ENCODE measurements at places on chromosomes 2 and 18.

GRCh38 chr2:16566701-16567100 is 98.9 kb downstream of the CYRIA start:
- no peak for DNase-seq

DNA sequence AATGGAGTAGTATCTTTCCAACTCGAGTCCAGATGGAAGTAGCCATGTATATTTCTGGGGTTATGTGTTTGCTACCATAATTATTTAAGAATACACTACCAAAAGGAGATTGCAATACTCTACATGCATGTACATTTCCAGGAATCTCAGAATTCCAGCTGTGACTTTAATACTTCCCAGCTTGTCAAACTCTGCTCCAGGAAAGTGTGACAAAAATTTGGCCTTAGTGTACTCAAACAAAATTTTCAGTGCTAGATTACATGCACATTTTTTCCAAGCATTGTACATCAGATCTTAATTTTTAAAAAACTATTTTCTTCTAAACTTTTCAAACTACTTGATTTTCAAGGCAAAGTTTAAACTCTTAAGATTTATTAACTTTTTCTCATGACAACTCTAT is 1791.6 kb downstream of the SUCLG1 start:
- DNase-seq, result no peak

- DNase-seq, result no peak
Measured at GRCh38 chr2:187274146-187274545, 173.9 kb downstream of the CALCRL start.

DNA sequence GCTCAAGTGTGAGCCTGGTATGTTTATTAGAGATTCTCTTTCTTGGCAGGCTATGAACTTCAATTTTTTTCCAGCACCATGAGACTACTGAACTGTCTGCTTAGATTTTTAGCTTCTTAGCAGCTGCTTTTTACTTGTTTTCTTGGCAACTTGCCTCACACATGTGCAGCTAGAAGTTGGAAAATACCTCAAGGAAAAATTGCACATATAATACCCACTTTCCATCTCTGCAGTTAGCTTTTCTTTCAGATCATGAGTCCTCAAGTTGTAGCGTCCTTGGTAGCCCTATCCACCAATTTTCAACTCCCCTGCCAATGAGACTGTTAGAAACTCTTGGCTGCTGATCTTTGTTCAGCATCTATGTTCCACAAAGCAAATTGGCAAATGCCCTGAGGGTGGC is 302.1 kb downstream of the HRH4 start:
- no peak for DNase-seq

- no peak for DNase-seq
Measured at GRCh38 chr2:29215739-29216608, 100.8 kb downstream of the CLIP4 start.

DNA sequence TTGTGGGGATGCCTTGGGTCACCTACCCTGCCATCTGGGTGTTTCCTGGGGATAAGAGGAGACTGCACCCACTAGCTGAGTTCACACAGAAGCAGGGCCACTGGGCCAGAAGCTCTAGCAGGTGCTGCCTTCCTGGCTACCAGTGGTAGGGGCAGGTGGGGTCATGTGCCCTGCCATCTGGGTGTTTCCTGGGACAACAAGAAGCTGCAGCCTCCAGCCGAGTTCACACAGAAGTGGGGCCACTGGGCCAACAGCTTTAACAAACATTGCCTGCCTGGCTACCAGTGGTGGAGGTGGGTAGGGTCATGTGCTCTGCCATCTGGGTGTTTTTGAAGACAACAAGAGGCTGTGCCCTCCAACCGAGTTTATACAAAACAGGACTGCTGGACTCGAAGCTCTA is 282.2 kb upstream of the SYT4 start:
- no peak for DNase-seq

GRCh38 chr18:30376515-30376914 is 666.0 kb downstream of the DSC3 start:
- no peak for DNase-seq

GRCh38 chr2:17083902-17084301 is 418.3 kb upstream of the CYRIA start:
- DNase-seq, result no peak

- no peak for DNase-seq
Measured at GRCh38 chr2:71610671-71611070, 157.3 kb downstream of the DYSF start.

DNA sequence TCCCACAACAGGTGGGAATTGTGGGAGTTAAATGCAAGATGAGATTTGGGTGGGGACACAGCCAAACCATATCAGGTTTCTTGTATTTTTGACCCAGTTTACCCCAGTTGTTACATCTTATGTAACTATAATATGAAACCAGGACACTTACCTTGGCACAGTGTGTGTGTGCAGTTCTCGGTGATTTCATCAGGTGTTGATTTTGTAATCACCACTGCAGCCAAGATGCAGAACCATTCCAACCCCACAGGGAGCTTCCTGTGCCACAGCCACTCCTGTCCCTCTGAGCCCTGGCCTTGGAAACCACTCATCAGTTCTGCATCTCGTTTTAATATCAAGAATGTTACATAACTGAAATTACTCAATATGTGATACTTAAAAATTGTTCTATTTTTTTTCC is 31.8 kb downstream of the ATP9B start:
- DNase-seq, result no peak

GRCh38 chr2:8625399-8626300 is 56.2 kb upstream of the ID2 start:
- no peak for DNase-seq

GRCh38 chr2:132593171-132593570 is 76.8 kb downstream of the LYPD1 start:
- DNase-seq, result no peak

- DNase-seq, result no peak
Measured at GRCh38 chr2:41768310-41768709, 279.5 kb upstream of the PKDCC start.

- DNase-seq, result no peak
Measured at GRCh38 chr2:235575904-235576303, 82.1 kb downstream of the AGAP1 start.

- no peak for DNase-seq
Measured at GRCh38 chr2:150767991-150768746, 280.7 kb upstream of the RND3 start.

DNA sequence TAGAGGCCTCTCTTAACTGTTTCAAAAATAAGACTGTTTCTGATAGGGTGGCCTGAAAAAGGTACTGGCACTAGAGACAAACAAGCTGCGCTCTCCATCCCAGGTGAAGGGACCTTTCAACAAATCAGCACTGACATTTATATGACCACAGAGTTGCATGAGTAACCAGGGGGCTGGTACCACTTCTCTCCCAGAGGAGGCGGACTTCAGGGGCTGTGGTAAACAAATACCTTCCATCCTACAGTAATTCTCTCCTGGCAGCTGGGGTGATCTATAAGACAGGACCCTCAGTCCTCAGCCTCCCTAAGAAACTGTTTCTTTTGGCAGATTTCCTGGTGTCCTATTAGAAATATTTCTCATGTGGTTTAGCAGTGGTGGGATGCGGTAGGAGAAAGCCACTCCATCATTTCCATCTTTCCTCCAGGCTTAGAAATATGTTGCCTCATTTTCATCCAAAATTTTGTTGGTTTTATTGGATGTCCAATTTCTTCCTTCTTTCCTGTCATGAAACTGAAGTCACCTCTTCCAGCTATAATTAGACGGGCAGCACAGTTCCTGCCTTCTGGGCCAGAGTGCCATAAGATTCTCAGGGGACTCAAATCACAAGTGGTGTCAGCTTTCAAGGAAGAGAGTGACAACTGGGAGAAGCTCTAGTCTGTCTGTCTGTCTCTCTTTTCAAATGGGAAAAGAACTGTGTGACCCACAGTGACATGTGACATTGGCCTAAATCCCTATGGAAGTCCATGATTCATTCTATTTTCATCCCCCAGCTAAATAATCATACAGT is 96.4 kb downstream of the CYRIA start:
- no peak for DNase-seq

- no peak for DNase-seq
Measured at GRCh38 chr18:36761186-36761698, 67.6 kb downstream of the TPGS2 start.

DNA sequence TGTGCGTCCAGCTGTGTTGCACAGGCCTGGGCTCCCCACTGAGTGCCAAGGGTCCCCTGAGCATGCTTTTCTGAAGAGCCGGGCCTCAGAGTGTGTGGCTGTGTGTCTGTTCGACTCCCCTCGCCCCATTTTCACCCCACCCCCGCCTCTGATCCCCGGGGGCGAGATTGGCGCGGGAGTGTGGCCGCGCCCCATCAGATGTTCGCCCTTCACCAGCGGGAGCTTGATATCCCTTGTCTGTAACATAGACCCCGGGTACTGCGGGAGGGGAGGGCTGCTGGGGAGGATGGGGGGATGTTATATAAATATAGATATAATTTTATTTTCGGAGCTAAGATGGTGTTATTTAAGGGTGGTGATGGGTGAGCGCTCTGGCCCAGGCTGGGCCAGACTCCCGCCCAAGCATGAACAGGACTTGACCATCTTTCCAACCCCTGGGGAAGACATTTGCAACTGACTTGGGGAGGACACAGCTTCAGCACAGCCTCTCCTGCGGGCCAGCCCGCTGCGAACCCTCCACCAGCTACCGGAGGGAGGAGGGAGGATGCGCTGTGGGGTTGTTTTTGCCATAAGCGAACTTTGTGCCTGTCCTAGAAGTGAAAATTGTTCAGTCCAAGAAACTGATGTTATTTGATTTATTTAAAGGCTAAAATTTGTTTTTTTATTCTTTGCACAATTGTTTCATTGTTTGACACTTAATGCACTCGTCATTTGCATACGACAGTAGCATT is 1.5 kb downstream of the RHOB start:
- no peak for DNase-seq

GRCh38 chr2:19178175-19178574 is 180.2 kb downstream of the OSR1 start:
- no peak for DNase-seq

DNA sequence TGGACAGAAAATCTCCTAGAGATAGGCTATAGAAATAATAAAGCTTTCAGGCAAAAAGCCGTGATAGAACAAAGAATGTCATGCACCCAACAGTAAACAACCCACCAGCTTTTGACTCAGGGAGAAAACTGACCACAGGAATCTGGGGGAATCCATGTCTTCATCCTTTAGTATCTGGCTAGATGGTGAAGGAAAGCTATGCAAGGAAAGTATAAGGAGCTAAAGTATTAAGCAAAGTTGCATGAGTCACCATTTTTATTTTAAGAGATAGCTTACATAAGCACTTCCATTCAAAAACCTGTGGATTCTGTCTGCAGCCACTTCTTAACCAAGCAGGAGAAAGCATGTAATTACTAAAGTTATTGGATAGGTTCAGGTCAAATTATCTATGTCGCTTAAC is 363.8 kb downstream of the LRP1B start:
- DNase-seq, result no peak

DNA sequence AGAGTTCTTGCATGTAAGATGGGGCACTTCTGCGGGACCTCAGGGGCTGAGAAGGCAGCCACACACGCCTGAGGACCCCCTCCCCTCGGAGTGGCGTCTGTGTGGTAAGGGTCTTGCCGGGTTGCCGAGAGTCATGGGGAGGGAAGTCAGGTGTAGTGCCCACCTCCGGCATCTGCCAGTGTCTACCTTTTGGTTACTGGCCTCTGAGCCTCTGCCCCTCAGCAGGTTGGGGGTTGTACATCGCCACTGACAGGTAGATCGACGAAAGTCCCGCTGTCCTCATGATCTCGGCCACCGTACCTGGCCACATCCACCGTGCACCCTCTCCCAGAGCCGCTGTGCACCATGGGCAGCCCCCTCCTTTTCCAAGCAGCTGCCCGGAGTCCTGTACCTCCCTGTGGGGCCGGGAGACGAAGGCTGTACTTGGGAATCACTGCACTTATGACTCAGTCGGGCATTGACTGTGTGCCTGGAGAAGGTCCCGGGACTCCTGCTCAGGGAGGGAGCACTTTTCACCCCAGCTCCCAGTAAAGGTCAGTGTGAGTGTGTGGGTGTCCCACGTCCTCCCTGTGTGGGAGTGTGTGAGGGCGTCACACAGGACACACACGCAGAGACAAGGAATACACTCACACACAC is 332.4 kb upstream of the MYT1L start:
- no peak for DNase-seq

DNA sequence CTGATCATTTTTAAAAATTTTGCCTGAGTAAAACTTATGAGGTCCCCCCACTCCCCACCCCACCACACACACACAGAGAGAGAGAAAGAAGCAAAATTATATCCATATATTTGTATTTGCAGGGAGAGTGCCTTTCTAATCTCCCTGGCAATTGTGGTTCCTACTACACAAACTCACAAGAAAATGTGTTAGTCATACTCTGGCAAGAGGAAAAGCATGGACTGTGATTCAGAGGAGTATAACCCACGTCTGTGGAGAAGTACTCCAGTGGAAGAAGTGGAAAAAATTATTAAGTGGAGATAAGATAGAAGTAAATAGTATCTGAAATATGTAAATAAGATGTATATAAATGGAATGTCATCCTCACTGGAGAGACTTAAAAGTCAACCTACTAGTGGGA is 114.0 kb downstream of the DSEL start:
- no peak for DNase-seq

- DNase-seq, result no peak
Measured at GRCh38 chr2:141529659-141530058, 601.2 kb downstream of the LRP1B start.

DNA sequence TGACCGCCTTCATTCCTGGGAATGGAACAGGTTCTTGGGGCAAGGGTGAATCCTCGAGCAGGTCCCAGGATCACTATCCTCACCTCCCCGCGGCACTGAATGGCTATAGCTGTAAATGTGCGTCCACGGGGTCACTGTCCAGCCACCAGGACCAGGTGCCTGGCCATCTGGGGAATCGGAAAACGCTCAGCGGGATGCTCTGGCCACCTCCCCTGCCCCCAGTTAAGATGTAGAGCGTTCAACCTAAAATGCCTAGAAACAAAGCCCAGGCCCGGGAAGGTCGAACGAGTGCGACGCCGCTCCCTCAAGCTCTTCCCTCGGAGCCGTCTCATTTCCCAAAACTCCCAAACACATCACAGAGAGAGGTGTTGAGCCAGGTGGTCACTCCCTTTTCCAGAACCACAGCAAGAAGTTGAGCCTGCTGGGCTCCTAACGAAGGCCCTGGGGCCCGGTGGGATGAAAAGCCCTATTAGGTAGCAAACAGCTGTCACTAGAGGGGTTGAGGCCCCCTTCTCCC is 795 bp upstream of the CAPN10 start:
- DNase-seq, result no peak

All from NCI-H2081 treated with DMSO at 0.1 percent for 48 hours (cell line).